ENCODE measurements at places on chromosomes 3 and 15.

DNA sequence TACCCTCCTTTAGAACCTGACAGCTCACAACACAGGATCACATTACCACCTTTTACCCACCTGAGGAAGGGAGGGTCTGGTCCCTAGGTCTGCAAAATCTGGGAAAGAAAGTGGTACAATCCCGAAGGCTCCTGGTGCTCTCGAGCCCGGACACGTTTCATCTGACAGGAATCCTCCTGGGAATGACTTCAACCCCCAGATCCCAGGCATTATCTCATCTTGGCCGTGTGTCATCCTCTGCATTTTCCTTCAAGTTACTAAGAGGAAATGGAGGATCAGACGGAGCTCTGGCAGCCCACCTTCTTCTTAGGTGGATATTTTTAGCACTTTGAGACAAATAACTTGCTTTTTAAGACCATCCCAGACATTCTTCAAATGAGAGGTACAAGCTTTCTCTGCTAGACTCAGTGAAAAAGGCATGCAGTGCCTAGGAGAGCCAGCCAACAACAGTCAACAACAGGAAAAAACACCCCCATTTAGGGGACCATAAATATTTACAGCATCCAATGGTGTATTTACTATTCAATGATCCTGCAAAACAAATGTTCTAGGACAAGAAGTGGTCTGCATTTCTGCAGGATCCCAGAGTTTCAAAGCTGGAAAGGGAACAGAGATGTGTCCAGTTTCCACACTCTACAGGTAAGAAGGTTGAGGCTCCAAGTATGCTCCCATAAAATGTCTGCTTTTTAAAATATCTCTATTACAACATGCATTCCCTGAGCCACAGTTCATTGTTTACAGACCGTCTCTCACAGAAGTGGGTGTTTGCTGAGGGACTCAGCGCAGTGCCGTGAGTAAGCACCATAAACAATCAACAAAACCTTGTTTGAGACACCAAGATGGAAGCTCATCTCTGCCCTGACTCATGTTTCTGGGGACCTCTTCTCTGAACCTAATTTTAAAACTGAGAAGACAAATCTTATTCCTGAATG, 38.3 kb upstream of the ARHGEF3 start:
- no peak for DNase-seq

DNA sequence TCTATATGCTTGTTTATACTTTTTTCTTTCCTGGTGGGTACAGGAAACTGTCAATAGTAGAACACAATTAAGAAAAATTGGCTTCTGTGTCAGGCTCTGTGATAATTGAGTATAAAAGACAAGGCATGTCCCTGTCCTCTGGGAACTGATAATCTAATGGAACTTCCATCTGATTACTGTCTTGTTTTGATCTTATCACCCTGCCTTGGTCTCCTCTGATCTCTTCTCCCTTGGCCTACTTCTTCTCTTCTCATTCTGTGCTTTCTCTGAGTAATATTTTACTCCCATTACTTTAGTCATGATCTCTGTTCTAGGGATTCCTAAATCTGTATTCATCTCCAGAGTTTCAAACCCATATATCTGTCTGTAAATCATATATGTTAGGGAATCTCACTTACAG, 14.6 kb downstream of the UBE2Q2 start:
- DNase-seq, result no peak

DNA sequence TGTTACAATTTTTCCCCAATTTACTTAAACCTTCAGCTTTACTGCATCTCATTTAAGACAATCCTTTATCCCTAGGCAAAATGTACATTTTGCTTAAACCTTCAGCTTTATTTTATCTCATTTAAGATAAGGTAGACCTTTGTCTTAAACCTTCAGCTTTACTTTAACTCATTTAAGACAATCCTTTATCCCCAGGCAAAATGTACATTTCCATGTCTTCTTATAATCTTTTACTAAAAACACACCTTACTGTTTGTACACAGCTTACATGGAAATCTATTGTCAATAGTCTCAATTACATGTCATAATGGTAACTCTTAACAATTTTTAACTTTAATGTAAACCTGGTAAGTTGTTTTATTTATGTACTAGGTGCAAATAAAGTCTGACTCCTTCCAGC, 58.7 kb upstream of the MKRN3 start:
- no peak for DNase-seq

GRCh38 chr15:98174286-98174685, 213.8 kb downstream of the ARRDC4 start:
- no peak for DNase-seq

GRCh38 chr15:31758126-31758525, 272.2 kb upstream of the CHRNA7 start:
- DNase-seq, result no peak

DNA sequence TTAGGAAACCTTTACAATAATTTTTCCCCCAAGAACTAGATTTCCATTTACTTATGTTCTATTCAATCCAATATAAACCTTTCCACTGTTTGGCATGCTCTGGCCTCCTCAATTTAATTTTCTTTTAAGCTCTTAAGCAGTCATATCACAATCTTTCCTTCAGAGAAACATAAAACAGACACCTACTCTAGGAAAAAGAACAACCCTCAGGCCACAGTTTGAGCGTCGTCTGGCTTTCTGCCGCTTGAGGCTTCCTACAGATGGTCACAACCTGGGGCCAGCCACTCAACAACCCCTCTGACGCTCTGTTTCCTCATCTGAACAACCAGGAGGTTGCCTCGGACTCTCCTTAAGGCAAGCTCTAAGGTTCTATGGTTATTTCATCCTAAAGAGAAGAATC, 143.3 kb downstream of the ADAMTS17 start:
- no peak for DNase-seq

DNA sequence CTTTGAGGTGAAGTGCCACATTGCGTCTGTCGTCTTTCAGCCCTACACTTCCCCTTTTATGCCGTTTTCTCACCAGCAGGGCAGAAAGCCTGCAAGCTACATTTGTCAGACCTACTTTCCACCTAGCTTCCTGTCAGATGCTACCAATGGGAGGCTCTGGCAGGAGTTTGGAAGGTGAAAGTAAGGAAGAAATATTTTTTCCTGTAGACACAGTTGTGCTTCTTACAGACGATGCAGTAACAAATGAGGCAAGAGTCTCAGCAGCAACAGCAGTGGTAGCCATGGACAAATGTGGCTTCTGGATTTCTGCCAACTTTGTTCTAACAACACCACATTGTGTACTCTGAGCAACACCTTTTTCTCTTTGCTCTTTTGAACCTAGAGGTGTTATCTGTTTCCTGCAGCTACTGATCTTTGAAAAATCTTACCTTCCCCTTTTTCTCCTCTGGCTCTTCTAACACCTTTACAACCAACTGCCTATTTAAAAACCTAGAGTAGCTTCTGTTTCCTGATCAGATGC, 70.6 kb upstream of the STT3B start:
- DNase-seq, result peak; percentile 32

- no peak for DNase-seq
Measured at GRCh38 chr3:59128685-59129084, 78.9 kb upstream of the CFAP20DC start.

GRCh38 chr3:170429050-170429449, 10.4 kb downstream of the CLDN11 start:
- no peak for DNase-seq

DNA sequence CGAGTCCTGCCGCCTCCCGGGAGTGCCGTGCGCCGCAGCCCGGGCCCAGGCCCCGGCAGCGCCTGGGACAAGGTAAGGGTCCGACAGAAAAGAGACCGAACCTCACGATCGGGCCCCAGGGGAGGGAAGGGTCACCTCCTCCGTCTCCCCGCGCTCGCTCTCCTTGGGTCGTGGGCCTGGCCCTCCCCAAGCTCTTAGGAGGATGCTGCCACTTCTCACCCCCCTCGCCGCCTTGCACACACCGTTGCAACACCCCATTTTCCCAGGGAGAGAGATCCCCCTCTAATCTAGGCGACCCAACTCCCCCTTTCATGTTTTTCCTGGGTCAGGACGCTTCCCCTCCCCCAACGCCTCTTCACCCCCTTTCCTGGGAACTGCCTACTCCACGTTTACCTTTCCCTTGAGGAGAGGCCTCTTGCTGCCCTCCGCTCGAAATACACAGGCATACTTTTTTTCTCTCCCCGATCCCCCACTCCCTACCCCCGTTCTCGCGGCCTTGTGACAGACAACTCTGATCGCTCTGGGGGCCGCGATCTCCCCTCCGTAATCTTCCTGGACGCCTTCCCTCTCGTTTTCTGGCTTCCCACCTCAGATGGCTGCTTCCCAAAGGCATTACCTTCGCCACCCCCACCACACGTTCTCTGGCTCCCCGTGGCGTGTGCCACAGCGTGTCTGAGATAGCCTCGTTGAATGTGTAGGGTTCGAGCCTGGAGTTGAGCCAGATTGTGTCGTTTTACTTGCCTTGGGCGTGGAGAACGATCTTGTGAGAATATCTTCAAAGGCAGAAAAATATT, 688 bp downstream of the SETD5 start:
- DNase-seq, result peak; percentile 42

- DNase-seq, result peak; percentile 20
Measured at GRCh38 chr15:40511093-40511471, 40.3 kb downstream of the CHST14 start.

DNA sequence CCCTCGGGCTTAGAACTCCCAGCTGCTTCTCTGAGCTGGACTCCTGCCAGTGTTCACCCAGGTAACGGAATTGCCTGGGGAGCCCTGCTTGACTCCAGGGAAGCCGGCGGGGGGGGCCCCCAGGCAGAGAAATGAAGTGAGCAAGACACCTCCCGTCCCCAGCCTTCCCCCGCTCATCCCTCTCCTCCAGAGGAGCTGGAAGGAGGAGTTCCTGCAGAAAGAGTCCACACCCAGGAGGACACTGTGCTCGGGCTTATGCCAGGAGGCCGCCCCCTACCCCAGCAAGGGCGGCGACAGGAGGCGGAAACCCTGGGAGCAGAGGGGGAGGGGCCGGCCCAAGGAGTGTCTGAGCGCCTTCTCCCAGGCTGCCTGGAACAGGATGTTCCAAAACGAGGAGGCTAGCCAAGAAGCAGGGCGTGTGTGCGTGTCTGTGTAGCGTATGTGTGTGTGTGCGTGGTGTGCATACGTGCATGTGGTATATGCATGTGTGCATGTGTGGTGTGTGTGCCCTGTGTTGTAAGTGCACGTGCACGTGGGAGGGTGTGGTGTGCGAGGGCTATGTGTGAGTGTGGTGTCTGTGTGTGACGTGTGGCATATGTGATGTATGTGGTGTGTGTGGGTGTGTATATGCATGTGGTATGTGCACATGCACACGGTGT, 511.3 kb downstream of the SHQ1 start:
- no peak for DNase-seq

GRCh38 chr15:58070801-58071418, 5.4 kb upstream of the ALDH1A2 start:
- peak; percentile 48 for DNase-seq

DNA sequence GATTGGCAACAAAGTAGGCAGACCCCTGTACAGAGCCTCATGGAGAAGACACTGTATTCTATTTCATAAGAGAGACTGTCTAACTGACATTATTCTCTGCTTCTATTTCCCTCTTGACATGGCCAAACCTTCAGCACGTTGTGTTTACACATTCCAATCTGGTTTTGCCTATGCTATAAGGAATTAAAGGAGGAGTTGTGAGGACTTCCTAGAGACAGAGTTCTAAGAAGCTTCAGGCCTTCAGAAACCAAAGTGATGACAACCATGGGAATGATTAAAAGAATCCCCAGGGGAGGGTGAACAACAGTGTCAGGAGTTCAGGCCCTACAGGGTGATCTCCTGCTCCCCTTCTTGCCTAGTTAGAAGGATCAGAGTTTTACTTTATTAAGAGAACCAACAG, 44.9 kb upstream of the CAPN7 start:
- DNase-seq, result no peak

DNA sequence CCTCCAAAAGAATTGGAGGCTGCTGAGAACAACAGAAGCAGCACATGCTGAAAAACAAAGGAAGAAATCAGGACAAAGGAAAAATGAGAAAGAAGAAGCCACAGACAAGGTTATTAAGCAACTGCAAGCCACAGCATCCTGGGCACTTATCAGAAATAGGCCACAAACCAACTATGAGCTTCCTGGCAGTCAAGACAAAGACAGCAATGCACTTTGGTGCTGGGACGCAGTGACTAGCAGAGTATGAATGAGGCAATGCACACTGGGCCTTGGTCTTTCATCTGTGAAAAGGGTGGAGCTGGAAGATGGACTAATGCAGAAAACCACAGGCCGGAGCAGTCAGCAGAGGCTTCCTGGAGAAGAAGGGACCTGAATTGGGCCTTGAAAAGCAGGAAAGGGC, 56.0 kb upstream of the LINGO1 start:
- DNase-seq, result no peak

DNA sequence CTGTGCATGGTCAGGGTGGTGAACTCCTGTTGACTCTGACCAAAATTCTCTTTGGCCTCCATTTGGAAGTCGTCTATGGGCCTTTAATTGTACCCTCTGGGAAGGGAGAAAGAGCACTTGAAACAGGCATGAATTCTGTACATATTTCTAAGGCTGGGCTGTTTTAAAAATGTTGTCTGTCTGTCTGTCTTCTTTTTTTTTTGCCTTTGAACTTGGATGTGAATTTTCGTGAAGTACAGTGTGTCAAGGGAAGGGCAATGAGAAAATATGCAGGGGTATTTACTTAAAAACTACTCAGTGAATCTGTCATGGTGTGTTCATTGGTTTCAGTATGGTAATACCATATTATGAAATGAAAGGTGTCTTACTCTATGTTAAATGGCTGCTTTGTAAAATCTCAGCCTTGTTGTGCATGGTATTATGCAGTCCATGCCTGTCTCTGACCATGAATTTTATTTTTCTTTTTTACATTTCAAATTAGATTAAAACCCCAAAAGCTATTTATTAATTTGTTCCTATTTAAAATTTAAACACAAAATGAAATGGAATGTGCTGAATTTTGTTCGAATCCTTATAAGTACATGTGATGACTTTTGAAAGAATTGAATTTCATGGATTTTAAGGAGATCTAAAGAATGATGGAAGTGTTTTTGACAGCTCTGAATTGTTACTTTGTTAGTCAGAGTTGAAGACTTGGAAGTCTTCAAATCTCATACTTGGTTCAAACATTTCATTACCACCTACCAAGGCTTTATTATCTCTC, 51.1 kb downstream of the RARB start:
- no peak for DNase-seq

DNA sequence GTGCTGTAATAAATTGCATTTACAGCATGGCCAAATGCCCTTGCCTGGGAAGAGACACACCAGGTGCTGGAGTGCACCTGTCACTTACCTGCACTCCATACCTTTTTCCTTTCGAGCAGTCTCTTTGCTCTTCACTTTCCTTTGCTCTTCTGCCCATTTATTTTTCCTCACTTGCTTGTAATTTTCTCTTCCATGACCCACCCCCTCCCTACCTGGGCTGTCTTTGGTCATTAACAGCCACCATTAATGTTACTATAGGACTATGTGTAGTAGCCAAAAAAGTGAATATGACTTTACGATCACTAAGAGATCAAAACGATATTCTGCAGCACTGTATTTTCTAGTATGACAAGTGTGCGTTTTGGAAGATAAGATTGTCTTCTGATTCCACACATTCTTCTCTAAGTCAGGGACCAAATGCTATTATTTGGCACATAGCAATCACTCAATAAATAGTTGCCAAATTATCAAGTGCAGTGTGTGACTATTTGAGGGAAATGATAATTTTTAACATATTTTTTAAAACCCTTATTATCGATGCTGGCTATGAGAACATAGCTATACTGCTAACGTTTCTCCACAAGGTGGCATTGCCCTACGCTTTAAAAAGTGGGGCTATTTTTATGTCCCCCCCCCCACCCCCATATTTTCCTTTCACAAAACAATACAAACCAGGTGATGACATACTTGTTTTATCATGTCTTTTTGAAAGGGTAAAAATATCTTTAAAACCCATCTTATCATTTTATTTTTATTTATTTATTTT, 114.4 kb downstream of the GHSR start:
- no peak for DNase-seq
